Esophagus squamous epithelium (tissue), 5 donors: ENCODE measurements at places on chromosomes 5 and 9.

GRCh38 chr5:149113669-149114068 lies 27.6 kb upstream of the ABLIM3 start:
- DNase-seq, result no peak

GRCh38 chr5:132325691-132326090 lies 31.5 kb downstream of the SLC22A4 start:
- no peak for DNase-seq

- no peak for DNase-seq
Observed at GRCh38 chr5:1820926-1821325, 19.7 kb downstream of the NDUFS6 start.

DNA sequence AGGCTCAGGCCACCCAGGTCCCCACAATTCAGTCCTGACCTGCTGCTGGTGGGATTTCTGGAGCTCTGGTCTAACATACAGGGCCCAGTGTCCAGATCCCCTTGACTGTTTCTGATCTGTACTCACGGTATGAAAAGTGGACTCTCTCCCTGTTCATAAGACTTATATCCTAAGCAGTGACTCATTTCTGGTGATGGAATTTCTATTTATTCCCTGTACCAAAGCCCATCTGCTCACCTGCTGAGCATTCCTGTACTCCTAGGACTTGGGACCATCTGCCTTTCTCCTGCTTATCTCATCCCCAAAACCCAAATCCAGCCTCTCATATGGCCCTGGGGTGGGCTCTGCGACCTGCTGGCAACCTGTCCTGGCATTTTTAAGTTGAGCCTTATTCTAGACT lies 86.6 kb downstream of the APBA1 start:
- DNase-seq, result no peak

GRCh38 chr5:140312067-140312790 lies 9.3 kb upstream of the PFDN1 start:
- no peak for DNase-seq

- no peak for DNase-seq
Observed at GRCh38 chr5:96175090-96175489, 213.4 kb upstream of the ELL2 start.

GRCh38 chr5:6862306-6862705 lies 149.1 kb downstream of the TENT4A start:
- DNase-seq, result no peak

- DNase-seq, result no peak
Observed at GRCh38 chr5:152221721-152222629, 183.1 kb downstream of the NMUR2 start.

- DNase-seq, result no peak
Observed at GRCh38 chr5:76799588-76799987, 19.2 kb upstream of the F2RL1 start.
